ENCODE measurements at places on chromosomes 13 and 19. TPM values are rescaled to one million over a fixed set of nuclear protein-coding genes. Genes with fewer than 3 reads are reported as not detected.

CBY2 gene
- 0.75 TPM for polyA plus RNA-seq

GARIN5A gene
- 7.9 TPM for polyA plus RNA-seq

ZNF667 gene
- 21.3 TPM for polyA plus RNA-seq

DNA sequence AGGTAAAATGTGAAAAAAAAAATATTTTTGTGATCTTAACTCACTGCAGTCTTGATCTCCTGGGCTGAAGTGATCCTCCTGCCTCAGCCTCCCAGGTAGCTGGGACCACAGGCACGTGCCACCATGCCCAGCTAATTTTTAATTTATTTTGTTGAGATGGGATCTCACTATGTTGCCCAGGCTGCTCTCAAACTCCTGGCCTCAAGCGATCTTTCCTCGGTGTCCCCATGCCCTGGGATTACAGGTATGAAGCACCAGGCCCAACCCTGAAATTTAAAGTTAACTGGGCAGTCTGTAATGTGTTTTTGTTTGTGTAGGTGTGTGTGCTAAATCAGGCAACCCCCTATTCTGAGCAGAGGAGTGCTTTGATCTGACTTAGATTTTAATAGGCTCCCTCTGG, 3.4 kb upstream of the C5AR1 start:
- no peak for DNase-seq

DNA sequence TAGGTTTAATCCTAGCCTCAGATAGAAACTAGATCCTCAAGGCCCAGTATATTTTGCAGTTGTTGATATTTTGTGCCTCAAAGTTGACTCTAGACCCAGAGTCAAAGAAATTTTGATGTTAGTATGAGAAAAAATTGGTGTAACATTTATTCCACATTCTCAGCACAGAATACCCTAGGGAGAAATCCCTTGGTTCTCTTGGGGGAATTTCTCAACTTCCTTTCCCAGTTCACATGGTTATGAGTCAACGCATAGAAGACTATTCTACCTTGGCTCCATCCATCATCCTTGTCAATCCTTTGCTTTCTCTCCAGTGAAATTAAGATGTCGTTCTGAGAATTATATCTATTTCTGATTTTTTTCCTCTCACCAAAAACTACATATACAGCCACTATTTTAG, 145.3 kb downstream of the POSTN start:
- no peak for DNase-seq

- DNase-seq: no peak
These were observed 61.0 kb upstream of the CEACAM8 start for GRCh38 chr19:42655748-42656147.

DNA sequence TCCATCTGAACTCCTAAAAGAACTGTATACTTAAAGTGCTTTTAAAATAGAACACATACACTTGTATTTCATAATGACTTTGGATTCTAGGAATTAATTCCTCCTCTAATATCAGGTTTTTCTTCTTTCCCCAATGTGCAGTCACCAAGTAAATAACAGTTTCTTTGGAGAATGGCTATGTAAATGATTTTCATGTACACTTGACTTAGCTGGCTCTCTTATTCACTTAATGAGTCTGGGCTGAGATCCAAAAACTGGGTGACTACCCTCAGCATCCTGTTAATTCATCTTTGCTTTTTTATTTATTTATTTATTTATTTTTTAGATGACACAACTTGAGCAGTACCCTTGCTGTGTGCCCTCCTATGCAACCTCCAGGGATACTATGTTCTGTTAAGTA, 1003.7 kb downstream of the SLITRK1 start:
- DNase-seq: peak; percentile 1

GRCh38 chr13:28058866-28059613, 41.3 kb downstream of the FLT3 start:
- DNase-seq: no peak

DNA sequence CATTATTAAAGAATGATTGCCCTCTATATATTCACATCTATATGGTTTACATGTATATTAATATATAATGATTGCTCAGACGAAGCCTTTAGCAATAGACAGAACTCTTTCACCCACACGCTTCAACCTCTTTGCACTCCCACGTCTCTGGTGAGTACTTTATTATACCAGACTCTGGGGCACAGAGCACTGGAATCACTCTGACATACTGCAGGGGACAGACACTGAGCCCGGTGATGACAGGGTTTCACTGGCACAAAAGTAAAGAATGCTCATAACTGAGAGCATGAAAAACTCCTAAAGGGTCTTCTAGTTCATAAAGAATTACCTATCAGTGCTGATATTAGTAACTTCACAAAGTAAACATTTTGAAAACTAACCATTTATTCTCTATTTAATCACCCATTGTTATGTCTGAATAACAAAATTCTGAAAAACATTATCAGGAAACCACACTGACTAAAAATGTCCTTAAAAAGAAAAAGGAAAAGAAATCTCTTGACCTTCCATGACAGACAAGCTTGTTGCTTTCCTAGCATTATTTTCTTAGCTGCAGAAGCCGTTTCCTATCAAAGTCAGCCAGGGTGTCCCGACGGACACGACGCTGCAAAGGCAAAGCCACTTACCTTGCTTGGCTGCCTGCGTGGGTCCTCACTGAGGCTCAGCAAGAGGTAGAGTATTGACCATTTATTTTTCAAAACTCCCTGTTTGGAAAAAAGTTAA, 29.1 kb downstream of the TUBGCP3 start:
- DNase-seq: no peak

Measured in renal pelvis (tissue), 12 donors.